ENCODE measurements at places on chromosomes 5 and 9. TPM values are rescaled to one million over a fixed set of nuclear protein-coding genes. Genes with fewer than 3 reads are reported as not detected.

DNA sequence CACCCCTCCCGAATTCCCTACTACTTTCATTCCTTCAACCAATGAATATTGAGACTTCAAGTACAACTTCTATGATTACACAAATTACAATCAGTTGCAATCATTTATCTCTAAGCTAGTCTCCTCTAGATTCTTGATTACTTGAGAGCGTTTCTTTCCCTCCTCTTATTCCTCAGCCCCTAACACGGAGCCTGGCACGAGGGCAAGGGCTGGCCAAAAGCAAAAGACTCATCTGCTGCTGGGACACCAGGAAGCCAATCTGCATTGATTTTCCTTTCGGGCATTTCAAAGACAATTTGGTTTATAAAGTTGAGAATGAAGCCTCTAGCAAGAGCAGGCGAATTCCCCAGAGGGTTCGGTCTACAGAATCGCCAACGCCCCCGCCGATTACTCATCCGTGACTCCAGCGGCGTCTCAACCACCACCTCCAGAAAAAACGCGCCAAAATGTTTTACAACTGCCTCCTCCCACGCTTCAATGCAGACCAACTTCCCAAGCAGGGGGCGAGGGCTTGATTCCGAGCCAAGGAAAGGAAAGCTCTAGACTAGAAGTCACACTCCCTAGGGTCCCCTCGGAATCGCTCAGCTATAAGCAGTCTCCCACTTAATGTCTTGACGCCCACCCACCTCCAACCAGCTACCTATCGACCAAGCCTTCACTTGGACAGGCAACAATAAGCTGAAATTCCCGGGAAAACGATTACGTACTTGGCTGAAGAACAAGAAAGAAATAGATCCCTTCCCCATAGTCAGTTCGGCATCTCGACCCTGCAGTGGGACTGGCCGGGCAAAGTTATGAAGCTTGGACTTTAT is 1.5 kb downstream of the PCSK1 start:
- peak; percentile 61 for DNase-seq

DNA sequence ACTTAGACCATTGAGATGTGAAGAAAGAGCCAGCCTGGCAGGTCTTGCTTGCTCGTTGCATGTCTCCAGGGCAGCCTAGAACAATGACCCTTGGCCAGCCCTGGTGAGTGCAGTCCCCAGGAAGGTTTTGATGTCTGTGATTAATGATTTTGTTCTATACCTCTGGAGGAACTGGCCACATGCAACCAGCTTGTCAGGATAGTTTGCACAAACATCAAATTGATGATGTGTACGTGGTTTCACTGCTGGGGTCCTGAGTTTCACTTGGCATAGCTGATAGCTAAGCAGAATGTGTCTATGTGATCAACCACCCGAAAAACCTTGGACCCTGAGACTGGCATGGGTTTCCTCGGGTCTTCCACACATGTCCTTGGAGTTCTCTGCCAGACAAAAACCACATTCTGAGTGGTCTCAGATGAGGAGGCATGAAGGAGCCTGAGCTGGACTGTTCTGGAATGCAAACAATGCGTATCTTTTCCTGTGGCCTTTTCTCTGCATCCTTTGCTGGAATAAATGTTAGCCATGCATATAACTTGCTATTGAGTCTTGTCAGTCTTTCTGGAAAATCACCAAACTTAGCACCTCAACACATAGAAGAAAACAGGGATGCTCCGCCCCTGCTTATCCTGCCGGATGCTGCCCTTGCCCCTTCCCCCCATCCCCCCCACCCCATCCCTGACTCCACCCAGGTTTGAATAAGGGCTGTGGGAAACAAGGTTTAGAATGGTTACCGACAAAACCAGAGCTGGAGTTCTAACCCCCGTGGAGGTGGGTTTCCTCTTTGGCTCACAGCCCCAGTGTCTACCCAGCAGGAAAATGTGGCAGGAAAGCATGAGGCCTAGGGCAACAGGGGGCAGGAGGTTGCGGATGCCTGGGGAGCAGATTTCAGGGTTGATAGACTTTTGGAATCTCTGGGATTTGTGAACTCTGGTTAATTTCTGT is 50.1 kb upstream of the ANKRD33B start:
- no peak for DNase-seq

DNA sequence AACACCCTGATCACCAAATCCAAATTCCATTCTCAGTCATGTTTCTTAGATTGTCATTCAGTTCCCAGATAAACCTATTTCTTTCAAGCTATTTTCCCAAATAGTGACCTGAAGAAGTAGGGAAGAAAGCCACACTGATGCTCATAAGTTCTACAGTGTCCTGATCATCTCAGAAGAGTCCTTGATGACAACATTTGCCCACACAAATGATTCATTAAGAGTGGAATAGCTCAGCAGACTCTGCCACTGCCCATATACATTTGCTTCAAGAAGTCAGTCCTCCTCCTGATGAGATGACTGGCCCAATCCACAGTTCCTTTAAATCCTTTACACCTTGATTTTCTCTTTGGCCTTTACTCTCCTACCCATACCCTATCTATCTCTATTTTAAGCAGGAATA is 283.7 kb upstream of the NR4A3 start:
- DNase-seq, result no peak

- no peak for DNase-seq
Observed at GRCh38 chr5:68682400-68683160, 411.2 kb upstream of the SLC30A5 start.

- DNase-seq, result no peak
Observed at GRCh38 chr5:135484674-135485086, 32.5 kb upstream of the TIFAB start.

DNA sequence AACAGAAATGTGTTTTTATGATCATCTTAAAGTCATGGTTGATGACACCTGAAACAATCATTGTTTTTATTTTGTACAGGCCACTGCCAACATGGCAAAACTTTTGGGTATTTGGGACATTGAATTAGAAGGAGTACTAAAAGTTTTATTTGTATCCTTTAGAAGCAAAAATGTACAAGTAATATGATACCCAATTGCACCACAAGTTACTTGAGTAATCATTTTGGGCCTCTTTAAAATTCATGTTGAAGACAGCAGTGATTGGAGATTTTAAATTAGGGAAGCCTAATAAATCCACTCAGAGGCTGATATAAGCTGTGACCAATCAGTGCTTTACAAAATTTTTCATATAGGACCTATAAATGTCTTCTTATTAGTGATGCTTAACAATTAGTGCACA is 212.9 kb downstream of the MARCHF11 start:
- DNase-seq, result no peak

DNA sequence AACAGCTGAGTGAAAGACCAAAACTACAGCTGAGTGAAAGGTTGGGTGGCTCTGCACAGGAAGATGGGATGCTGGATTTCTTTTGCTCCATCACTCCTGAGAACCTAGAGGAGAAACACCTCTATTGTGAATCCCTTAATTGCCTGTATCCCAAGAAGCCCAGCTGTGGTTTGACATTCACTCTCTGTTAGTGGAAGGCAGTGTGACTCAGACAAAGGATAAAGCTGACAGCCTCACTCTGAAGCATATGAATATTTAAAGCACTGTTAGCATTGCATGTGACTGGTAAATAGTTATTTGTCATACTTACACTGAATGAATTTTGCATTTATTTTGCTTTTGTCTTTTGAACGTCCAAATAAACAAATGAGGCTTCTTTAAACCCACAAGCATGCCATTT is 367.1 kb upstream of the RIOK2 start:
- DNase-seq, result no peak

DNA sequence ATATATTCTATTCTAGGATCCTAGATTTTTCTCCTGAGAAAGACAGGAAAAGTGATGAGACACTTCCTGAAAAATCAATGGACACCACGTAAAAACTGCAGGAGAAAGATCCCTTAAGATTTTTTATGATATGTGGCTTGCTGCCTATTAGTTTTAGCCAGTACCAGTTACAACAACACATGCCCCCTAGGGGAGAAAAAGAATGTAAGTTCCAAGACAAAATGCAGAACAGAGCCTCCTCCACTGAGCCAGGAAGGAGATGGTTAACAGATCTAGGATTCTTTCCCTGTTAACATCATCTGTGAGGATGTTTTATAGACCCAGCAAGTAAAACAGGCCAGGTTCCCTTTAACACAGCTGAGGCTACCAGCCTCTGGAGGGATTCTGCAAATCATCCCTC is 574.7 kb downstream of the TLE4 start:
- DNase-seq, result no peak

DNA sequence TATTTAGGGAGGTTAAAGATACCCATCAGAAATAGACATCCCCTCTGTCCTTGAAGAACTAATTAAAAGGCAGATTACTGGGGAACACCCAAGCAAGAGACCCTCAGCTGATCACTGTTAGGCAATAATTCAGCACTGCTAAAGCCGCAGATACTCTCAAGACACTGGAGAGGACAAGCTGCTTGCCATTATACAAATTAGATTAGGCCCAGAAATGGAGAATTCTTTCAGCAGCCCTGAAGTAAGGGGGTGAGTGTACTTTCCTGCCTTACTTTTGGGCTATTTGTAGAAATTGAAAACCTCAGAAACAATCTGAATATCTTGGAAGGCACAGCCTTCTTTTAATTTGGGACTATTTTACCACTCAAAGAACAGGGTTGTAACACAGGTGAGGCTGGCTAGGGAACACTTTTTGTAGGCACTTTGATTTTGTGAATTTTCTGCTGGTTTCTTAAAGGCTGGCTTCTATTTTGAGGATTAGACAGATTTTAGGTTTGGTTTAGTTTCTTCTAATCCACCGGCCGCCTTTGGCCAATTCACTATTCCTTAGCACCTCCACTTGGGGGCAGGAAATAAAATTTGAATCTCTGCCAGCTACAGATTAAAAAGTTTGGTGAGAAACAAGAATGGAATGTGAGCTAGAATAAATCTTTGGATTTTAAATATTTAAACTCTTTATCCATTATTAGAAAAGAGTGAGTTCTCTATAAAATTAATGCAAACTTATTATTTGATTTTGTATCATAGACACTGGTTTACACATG is 106.0 kb downstream of the SMARCA2 start:
- DNase-seq, result no peak

GRCh38 chr9:18847576-18848275 is 185.3 kb downstream of the SAXO1 start:
- no peak for DNase-seq

Gene FBP1
- 1.4 TPM for total RNA-seq

Gene TTC16
- 2.1 TPM for total RNA-seq

Gene SEMA5A
- not detected for total RNA-seq

Gene DMRT3
- not detected for total RNA-seq

Gene INSL6
- total RNA-seq, result not detected

Gene IL9
- not detected for total RNA-seq

Gene PCDHB9
- total RNA-seq, result not detected

Data from activated CD8-positive, alpha-beta T cell treated with anti-CD3 and anti-CD28 coated beads for 36 hours (primary cell).